Hippocampal formation (tissue), 2 donors: ENCODE measurements at places on chromosomes 2 and 18.

DNA sequence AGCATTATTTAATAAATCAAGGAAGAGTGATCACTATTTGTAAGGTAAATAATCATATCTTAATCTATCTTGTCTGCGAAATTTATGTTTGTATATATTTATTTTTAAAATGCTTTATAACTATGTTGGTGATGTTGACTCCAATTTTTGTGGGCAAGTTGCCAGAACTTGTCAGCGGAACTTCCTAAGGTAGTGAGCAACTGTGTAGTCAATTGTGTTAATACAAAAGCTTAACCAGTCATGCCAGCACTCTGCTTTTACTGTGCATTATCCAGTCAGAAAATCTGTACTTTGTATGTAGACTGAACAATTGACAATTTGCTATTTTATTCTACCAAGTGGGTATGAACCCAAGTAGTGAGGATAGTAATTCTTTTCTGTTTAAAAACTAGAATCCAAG, 61.9 kb upstream of the RND3 start:
- no peak for DNase-seq

- DNase-seq = no peak
Observed at GRCh38 chr2:215407590-215408264, 28.1 kb downstream of the FN1 start.

GRCh38 chr18:60149316-60149715, 223.3 kb downstream of the MC4R start:
- DNase-seq = no peak

DNA sequence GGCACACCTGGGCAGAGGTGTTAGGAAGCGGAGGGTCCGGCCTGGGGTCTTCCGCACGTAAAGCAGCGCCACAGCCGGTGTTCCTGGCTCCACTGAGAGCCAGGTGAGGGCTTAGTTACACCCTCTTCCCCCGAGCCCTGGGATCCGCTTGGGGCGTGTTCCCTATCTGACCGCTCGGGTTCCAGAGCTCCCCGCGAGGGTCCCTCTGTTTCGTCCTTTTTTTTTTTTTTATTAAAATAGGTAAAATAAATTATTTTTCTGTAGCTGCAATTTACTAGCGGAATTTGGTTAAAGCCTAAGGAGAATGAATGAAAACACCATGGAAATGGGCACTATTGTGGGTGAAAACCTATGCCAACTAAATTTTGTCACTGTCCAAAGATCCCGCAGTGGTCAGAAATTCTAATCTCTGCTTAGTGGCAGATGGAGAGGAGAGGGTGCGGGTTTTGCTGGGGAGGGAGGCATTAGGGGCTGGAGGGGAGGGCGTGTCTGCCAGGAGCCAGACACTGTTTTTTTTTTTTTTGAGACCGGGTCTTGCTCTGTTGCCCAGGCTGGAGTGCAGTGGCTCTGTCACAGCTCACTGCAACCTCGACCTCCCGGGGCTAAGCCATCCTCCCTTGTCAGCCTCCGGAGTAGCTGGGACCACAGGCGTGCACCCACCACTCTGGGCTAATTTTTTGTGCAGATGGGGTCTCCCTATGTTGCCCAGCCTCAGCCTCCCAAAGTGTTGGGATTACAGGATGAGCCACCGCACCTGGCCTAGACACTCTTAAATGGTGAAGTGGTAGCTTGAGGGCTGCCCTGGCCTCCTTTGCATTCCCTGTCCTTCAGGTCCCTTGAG, 834 bp downstream of the PDCL3 start:
- no peak for DNase-seq

- DNase-seq = no peak
Observed at GRCh38 chr2:199851501-199851810, 464 bp upstream of the FTCDNL1 start.

DNA sequence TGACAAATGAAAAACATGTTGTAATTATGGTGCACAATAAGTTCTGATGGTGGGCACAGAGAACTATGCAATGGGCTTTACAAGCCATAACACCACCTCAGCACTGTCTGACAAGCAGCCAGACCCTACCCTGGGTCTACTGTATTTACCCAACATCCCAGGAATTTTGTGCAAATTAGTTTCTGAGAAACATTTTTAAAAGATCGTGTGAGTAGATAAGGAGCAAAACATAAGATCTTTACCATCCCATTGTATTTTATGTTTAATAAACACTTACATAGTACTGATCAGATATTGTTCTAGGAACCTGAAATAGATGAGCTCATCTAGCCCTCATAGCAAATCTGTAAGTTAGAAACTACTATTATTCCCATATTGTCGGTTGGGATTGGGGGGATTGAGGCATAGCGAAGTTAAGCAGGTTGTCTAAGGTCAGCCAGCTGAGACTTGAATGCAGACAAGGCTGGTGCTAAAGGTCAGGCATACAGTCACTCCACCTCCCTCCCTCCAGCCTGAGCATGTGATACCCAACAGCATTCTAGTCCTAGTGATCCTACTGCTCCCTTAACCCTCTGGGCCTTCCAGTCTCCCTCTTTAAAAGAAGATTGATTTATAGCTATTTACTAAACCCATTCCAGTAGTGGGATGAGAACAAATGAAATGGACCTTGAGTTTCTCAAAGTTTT, 67.4 kb upstream of the STAM2 start:
- DNase-seq = no peak
